Osteoblast (primary cell): ENCODE measurements at places on chromosomes 4 and X. TPM values are rescaled to one million over a fixed set of nuclear protein-coding genes. Genes with fewer than 3 reads are reported as not detected.

DNA sequence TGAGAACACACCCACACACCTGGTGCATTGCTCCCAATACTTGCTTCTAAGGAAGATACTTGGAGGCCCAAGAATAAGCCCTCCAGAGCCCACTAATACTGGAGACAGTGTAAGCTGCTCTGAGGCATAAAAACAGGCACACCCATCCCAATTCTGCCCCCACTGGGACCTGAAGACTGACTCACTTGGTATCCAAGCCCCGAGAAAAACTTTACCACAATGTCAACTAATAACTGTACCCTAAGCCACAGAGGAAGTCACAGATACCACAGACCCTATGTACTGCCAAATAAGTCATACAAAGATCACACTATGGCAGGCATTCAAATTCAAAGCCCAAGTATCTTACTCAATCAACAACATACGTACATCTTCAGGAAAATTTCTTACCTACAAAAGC is 398.2 kb upstream of the SPANXN1 start:
- DNase-seq = no peak

DNA sequence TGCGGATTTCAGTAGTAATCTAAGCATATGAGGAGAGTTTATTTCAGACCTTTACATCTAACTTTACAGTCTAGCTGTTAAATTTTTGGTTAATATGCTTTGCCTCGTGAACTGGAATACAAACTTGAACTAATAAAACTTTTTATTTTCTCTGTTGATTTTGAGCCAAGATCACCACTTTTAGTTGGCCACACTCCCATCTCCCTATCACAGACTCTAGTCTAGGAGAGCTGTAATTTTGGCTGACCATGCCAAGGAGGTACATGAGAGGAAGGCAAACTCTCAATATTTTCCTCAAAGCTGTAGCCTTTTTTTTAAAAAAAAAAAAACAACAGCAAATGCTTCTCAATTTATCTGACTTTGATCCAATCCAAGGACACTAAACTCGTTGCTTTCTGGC is 597.5 kb upstream of the PCDH7 start:
- DNase-seq = no peak

DNA sequence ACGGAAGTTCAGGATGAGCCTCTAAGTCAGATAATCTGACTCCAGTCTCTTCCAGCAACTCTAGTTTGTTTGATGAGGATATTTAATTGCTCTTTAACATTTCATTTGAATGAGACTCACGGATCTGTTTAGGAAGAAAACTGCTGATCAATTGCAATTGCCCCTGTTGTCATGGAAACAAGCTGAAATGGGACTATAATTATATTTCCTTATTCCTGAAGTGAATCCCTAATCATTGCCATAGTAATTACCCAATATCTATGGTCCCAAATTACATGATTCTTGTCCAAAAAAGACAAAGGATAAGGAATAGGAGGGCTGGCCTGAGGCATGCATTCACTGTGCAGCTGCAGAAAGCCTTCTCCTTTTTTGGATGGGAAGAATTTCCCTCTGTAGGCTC is 105.3 kb downstream of the AASDH start:
- no peak for DNase-seq

DNA sequence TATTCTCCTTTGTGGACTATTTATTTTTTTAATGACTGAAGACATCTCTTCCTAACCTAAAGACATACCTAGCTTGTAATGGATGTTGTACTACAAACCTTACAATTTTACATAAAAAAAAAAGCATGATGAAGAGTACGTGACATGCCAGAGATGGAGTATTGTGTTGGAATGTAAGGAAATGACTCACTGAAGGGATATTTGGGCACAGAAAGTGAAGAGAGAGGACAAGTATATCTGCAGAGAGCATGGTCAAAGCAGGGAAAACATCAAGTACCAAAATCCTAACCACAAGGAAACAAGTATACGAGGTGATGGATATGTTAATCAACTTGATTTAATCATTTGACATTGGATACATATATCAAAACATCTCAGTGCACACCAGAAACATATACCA is 1051.4 kb upstream of the PRKX start:
- no peak for DNase-seq

The CXCR3 gene
- total RNA-seq = not detected in 2 replicates
